ENCODE measurements at places on chromosomes 1 and 21.
A peak's percentile ranks its signal among the peaks of the same experiment; 100 is the strongest.

GRCh38 chr1:61261595-61261994 lies 179.2 kb downstream of the NFIA start:
- DNase-seq, result no peak

GRCh38 chr1:31762726-31763670 lies 1.1 kb downstream of the ADGRB2 start:
- peak; percentile 45 for DNase-seq

DNA sequence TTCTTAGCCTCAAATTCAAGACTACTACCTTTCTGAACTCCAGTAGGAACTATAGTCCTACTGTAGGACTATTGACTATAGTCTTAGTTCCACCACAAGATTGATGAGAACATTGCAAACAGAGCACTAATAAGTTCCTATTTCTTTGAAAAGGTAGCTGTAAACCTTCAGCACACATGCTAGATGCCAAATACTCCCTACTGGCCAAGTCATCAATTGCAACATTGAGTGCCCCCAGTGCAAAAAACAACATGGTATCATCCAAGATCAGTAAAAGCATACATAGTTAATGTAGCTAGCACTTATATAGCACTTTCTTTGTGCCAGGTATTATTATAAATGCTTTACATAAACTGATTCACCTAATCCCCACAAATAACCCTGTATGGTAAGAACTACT lies 99.8 kb downstream of the MRPL39 start:
- no peak for DNase-seq

GRCh38 chr1:75097654-75098053 lies 36.5 kb upstream of the LHX8 start:
- no peak for DNase-seq

DNA sequence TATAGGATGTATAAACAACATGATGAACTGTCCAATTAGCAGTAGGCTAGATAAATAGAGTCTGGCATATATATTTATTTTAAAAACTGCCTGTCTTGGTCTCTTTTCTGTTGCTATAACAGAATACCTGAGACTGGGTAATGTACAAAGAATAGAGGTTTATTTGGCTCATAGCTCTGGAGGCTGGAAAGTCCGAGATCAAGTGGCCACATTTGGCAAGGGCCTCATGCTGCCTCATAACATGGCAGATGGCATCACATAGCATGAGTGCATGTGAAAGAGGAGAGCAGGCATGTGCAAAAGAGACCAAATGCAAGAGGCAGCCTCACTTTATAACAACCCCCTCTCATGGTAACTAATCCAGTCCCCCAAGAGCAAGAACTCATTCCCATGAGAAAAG lies 6.0 kb downstream of the STYXL2 start:
- DNase-seq, result no peak

GRCh38 chr1:208985231-208985630 lies 598.3 kb upstream of the CAMK1G start:
- no peak for DNase-seq

GRCh38 chr1:75345538-75346292 lies 211.5 kb downstream of the LHX8 start:
- DNase-seq, result no peak

GRCh38 chr1:84847253-84848250 lies 45.5 kb downstream of the LPAR3 start:
- no peak for DNase-seq

DNA sequence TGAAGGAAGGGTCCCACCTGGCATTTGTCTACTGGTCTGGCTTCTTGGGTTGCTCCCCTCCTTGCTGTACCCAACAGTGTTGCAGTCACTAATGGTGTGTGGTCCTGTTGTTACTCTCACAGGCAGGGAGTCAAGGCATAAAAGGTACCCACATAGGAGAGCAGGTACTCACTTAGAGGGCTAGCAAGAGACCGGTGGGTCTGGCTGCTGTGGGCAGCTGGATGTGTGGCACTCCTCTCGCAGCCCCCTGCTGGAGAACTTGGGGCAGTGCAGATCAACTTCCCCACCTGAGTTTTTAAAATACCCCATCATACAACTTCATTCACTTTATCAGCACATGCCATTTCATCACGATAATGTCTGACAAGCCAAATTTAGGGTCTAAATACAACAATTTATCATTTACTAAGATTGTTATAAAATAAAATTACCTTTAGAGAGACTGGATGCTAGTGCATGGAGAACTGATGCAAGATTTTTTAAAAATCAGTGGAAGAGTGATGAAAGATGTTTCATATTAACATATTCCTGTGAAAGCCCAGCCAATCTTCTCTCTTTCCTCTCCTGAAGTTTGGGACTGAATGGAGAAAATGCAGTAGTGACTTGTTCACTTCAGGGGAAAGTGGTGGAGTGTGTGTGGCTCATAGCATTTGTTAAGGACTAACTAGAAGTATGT lies 42.8 kb downstream of the ACP6 start:
- DNase-seq, result peak; percentile 24

DNA sequence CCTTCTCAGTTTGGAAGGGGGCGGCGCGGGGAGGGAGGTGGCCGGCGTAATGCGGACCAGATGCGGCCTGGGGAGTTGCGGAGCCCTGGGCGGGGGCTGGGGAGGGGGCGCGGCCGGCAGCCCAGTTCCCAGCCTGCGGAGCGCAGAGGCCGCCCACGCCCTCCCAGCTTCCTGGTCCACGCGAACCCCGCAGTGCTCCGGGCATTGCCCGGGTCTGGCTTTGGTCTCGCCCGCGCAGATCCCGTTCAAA lies 695 bp downstream of the DMBX1 start:
- DNase-seq, result no peak

DNA sequence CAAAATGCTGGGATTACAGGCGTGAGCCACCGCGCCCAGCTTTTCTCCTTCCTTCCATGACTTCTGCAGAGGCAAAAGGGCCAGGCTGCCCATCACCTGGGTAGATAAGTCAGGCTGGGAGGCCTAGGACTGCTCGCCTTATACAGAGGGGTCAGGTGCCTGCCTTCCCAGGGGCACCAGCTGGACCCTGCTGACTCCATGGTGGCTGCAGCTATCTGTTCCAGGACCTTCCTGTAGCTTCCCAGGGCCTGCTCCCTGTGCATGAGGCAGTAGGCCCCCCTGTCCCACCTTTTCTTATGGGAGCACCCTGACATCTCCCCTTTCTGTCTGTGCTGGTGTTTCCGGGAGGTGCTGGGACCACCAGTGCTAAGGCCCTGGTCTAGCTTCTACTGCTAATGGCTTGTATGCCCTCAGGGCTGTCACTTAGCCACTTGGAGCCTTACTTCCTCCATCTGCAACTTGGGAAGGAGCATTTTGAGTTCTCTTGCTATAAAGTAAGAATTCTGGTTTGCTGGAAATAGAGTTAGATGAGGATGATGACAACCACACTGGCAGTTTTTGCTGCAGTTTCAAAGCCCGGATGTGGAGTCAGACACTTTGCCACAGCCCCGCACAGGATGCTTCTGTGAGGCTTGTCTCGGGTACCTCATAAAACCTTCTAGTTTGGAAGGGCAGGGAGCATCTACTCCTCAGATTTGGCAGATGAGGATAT lies 14.4 kb downstream of the SOX13 start:
- DNase-seq, result no peak

DNA sequence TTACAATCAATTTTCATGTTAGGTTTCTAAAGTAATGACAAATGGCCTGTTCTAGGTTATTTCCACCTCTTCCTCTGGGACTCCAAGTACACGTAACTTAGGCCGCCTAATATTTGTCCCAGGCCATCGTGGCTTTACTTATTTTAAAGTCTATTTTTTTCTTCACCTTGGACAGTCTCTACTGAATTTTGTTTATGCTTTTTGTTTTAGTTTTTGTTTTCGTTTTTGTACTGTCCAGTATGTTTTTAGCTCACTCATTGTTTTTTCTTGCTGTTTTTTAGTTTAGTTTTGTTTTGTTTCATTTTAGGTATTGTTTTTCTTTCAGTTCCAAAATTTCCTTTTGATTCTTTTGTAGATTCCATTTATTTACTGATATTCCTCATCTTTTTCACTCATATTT lies 187.7 kb upstream of the RNPC3 start:
- no peak for DNase-seq

- no peak for DNase-seq
Observed at GRCh38 chr1:89737985-89738510, 82.8 kb upstream of the LRRC8D start.

GRCh38 chr1:50930193-50930592 lies 29.9 kb downstream of the FAF1 start:
- DNase-seq, result no peak

DNA sequence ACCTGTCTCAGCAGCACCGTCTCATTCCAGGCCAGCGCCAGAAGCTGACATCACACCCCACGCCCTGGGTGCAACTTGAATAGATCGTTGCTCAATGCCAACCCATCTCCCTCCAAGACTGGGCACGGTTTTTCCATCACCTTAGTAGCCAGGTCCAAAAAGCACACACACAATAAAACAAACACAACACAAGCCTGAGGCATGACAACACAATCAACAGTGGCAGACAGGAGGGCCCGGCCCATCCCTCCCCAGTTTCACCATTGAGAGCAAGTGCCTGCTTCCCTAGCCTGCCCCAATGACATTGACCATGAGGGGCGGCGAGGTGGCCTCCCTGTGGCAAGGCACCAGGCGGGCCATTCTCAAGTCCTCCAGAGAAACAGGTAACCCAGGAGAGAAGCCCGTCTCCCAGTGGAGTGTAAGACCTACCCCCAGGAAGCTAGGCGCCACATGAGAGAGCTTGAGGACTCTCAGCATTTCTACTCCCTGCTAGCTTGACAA lies 2.7 kb downstream of the IFFO2 start:
- DNase-seq, result no peak

DNA sequence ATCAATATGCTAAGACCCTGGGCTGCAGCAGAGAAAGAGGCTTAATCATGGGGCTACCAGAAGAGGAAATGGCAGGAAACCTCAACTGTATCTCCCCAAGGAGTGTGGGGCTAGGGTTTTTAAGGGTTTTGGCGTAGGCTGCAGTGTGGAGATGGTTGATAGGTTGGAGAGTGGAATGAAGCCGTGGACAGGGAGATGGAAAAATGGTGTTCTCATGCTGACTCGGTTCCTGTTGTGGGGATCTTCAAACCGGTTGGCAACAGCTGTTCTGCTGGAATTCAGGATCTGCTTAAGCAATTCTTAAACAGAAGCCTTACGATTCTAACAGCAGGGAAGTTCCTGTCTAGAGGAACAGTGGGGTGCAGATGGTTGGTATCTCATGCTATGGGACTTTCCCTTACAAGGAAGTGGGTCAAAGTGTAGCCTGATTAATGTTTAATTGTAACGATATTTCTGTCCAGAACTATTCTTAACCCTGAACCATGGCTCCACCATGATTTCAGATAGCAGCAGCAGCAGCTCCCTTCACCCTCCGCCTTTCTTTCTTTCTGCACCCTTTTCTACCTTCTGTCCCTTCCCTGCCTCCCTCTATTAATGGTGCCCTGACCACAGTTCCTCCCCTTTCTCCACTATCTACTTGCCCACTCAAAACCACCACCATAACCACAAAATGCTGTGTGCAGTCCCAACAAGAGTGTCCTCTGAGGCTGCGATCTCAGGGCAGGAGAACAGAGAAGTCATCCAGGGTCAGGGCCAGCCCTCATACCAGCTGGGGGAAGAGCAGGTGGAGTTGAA lies 30.8 kb downstream of the RSPH1 start:
- DNase-seq, result no peak

- DNase-seq, result no peak
Observed at GRCh38 chr1:56803561-56804156, 15.5 kb downstream of the FYB2 start.

GRCh38 chr1:206814716-206815341 lies 42.5 kb upstream of the IL10 start:
- no peak for DNase-seq

- DNase-seq, result no peak
Observed at GRCh38 chr1:100361511-100362089, 9.3 kb downstream of the CDC14A start.

- no peak for DNase-seq
Observed at GRCh38 chr1:157925419-157926166, 67.9 kb upstream of the KIRREL1 start.

GRCh38 chr1:23246274-23246673 lies 29.0 kb upstream of the HTR1D start:
- no peak for DNase-seq

- DNase-seq, result no peak
Observed at GRCh38 chr1:229205854-229206253, 65.1 kb upstream of the RAB4A start.

DNA sequence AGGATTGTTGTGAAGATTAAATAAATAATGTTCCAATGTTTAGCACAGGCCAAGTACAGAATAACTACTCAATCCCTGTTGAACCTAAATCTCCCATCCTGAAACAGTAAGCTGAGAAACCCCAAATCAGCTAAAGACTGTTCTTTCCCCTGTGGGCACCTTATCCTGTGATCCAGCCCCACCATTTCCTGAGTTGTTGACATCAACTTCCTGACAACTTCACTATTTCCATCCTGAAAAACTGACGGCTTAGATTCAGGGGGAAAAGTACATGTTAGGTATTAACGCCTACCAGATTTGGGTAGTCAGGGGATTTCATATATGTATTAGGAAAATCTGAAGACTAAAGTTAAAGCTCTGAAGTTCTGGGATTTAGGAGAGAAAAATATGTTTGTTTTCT lies 51.7 kb upstream of the PALMD start:
- no peak for DNase-seq

DNA sequence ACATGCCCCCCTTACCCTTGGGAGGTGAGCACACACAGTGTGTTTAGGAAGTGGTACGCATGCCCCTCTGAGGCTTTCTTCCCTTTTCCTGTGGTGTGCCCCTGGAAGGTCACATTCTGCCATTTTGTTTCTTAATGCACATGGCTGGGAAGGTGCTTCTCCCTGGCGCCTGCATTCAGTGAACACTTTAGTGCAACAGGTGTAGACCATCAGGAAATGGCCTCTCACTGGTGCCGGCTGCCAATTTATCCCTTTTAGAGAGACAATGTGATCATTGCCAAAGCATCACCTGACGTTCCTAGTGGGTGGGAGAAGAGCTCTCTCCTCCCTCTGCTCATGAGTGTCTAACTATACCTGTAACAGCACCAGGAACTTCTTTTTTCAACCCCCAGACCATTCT lies 51.8 kb upstream of the PDE9A start:
- no peak for DNase-seq

- DNase-seq, result no peak
Observed at GRCh38 chr1:3944578-3945125, 44.6 kb upstream of the C1orf174 start.

All from stimulated activated CD8-positive, alpha-beta memory T cell treated with anti-CD3 and anti-CD28 coated beads, Interleukin-4, amount 100 ng/mL, for 1 hour (primary cell).